ENCODE measurements at places on chromosomes 2 and 18.
A peak's percentile ranks its signal among the peaks of the same experiment; 100 is the strongest.

DNA sequence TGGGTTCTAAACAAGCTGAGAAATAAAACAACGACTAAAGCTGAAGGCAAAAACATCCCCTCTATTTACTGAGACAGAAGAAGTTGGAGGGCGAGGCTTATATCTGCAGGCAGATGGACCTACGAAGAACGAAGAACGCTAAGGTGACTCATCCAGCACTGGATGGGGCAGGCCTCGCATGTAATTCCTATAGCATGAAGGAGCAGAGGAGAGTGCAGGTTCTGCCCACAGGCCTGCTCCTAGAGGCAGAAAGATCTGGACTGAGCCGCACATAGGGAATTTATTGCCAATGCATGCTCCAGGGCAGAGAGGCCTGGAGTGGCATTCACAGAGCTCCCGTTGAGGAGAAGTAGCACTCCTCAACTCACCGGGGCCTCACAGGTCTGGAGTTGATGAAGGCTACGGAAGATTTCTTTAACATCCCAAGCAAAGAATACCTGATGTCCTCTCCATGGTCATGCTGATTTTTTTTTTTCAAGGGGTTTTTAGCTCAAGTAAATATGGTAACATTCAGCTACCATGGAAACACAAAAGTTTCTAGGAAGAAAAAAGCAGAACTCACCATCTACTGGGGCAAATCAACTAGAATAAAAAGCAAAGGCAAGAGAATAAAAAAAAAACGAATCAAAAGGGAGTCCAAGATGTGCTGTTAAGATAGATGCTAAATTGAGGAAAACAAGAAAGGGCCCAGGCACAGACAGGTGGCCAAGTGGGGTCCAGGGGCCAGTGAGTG lies 10.4 kb upstream of the METTL21A start:
- peak; percentile 32 for DNase-seq

DNA sequence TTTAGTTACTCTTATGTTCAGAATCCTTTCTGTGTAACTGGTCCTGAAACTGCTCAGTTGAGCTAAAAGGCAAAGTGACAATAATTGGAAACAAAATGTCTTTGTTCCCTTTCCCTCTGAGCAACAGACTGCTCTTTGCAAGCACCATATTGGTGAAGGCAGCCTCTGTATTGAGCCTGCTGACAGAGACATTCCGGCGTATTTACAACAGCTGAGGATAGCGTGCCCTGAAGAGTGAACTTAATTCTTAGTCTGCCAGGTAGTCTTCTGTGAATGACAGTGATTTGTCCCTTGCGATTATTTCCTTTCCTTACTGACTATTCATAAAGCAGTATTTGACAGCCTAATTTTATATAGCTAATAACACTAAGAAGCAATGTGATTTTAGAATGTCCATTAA lies 239.1 kb downstream of the CPS1 start:
- DNase-seq = no peak

DNA sequence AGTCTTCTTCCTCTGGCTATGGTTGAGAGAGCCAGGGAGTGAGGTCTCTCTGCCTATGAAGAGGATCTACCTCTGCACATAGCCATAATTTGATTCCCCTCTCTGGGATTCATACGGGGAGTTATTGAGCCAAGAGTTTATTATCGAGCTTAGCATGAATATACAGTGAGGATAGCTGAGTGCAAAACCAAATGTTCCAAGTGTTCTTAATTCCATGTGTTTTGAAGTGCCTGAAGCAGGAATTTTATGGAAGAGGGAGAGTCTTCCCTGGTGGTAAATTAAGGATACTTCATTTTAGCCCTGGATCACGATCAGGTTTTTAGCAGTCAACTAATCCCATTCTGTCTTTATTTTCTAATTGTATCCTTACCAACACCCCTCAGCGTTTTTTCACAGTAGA lies 270.6 kb downstream of the C1D start:
- DNase-seq = no peak

DNA sequence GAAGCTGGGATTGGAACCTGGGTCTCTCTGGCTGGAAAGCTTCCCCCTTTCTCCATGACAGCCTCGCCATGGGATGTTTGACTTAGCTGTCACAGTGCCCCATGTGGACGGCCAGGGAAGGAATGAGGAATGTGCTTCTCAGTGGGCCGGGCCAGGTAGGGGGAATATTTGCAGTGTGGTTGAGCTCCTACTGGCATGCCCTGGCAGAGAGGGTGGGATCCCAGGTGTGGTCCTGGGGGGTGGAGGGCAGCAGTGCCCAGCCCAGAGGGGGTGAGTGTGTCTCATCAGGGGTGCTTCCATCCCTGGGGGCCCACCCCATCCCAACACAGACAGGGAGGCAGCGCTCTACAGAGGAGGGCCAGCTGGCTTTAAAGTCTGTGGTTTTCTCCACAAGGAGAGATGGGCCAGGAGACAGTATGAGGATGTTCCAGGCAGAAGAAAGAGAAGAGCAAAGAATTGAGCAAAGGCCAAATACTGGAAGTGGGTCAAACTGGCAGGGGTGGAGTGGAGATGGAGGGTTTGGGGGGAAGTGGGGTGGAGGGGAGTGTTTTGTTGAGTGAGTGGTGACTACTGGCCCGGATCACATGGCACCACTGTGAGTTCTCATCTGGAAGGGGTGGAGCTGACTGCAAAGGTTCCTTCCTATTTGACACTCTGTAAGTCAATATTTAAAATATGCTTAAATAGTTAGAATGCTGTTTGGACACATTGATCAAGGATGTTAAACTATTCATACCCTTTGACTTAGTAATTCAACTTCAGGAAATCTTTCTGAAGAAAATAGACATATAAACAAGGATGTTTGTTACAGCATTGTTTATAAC lies 94.0 kb downstream of the MYCN start:
- DNase-seq = peak; percentile 37

DNA sequence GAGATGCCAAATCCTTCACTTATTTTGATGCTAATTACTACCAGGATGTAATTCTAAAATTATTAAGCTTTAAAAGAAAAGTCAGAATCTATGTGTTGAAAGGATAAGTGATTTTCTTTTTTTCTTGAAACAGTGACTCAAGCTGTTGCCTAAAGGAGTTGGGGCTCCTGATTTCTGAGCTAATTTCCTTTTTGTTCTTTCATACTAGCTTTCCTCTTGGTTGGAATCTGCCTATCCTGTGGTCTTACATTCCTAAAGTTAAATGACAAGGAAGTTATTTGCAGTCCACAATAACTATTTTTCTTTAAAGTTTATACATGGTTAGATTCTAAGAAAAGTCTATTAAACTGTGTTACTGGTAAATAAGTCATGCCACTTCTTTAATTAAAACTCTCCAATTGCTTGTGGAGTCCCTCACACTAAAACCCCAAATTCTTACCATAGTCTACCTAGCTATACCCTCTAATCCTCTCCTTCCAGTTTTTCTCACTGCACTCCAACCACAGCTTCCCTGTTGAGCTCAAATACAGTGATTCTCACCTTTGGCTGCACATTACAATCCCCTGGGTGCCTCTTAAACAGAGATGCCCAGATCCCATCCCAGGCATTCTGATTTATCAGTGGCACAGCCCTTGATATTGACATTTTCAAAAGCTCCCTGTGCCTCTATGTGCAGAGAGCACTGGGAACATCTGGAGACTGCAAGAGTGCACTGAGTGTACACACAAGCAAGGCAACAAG lies 63.3 kb upstream of the EFEMP1 start:
- DNase-seq = no peak

DNA sequence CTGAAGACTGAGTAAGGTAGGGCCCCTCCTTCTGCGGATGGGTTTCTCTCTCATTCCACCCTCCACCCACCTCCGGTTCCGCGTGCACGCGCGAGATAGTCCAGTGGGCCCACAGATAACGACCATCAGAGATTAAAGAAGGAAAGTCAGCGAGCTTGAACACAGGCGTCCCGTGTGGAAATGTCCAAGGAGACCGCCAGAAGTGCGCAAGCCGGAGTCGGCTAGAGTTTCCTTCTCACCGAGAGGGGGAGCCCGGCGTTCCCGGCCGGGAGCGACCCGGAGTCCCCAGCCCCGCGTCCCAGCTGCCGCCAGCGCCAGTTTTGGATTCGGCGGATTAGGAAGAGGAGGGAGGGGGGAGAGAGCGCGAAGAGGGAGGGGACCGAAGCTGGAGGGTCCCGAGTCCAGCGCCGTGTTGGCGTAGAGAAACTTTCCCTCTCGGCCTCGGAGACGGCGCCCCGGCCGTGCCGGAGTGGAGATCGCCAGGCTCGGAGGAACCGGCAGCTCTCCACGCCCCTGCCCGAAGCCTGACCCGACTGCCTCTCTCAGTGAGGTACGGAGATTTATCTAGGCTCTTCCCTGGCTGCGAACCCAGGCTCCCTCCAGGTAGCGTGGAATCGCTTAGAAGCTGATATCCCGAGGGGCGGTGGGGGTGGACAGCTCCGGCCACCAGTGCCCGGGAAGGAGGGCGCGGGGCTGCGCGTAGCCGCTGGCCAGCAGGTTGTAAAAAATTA lies at the start of gene GULP1:
TSS of gene GULP1 (plus strand) at position 258 of the 731 bp plus-strand sequence. CDS start 185,829 bp downstream, outside the sequence.
- DNase-seq = no peak
